Hematopoietic multipotent progenitor cell treated with erythropoietin and hydrocortisone succinate and interleukin-3 and kit ligand, for 6 days (in vitro differentiated cells): ENCODE measurements at places on chromosomes 6 and 20.

DNA sequence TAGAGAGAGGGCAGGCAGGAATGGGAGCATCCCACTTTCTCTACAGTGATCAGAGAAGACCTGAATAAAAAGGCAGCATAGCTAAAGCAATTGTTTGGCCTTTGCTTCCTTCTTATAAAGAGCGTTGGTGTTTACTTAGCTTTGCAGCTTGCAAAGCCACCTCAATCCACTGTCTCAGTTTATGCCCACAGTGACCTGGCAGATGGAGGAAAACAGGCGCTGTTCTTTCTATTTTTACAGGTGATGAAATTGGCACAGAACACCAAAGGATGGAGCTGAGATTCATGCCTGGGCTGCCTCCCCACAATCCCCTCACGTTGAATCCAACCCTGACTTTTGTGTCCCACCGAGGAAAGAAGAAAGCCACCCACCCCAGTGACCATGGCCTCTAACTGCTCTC is 130.5 kb downstream of the TTLL2 start:
- DNase-seq: no peak

DNA sequence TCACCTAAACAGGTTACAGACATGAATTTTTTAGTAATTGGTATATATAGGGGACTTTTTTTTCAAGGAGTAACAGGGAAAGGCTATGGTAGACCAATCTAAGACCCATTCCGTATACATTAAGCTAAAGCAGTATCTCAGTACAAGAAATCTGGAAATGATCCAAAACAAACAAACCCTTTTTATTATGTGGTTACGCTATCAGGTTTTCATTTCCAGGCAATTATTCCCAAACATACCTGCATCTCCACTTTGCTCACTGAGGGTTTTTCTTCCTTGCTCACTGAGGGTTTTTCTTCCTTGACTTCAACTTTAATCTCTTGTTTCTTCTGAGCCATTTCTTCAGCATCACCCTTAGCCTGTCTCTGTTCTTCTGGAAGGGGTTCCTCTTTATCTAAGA is 107.3 kb downstream of the EPB41L2 start:
- no peak for DNase-seq

- no peak for DNase-seq
These were observed 17.2 kb upstream of the KIAA1755 start for GRCh38 chr20:38277691-38278090.

DNA sequence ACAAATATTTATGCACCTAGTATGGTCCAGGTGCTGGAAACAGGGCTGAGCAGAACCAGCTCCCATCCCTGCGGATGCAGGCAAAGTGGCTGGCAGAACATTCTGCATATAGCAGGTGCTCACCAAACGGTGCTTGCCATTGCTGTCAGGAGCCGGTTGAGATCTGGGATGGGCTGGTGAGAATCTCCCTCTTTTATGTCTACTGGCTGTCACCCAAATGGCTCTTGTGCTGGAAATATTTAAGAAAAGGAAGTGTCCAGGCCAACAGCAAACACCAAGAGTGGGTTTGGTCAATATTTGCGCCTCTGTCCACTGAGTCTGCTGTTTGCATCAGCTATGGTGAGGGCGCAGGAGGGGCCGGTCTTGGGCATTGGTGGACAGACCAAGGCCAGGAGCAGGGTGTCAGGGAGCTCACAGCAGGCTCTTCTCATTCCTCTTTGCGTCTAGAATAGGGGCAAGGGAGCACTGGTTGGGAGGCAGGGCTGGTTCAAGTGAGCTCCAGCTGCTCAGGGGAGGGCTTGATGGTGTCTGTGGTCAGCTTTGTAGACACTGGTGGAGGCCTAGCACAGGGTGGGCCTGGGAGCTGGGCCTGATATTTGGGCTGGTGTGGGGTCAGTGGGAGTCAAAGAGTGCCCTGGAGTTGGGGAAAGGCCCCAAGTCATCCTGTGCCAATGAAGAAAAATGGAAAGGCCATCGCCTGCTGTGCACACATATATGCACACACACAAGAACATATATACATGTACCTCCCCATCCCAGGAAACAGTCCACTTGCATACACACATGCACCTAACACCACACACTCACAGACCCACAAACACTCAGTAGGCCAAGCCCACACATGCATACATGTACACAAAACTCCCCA is 1.4 kb upstream of the BPIFB2 start:
- DNase-seq: no peak

DNA sequence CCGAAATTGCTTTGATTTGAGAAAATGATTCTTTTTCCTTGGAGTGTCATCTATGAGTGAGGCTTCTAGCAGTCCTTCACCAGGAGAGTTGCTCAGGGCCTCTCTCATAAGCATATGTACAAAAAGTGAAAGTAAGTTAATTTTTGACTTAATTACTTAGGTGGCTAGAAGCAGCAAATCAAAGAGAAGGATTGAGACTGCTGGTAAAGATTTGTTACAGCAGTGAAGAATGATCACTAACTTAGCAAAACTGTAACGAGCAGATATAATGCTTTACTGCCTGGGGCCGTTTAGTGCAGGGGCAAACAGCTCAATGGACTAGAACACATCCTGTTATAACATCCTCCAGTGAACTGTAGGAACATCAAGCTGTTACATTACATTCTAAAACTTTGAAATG is 167.8 kb upstream of the RIPOR2 start:
- DNase-seq: no peak

DNA sequence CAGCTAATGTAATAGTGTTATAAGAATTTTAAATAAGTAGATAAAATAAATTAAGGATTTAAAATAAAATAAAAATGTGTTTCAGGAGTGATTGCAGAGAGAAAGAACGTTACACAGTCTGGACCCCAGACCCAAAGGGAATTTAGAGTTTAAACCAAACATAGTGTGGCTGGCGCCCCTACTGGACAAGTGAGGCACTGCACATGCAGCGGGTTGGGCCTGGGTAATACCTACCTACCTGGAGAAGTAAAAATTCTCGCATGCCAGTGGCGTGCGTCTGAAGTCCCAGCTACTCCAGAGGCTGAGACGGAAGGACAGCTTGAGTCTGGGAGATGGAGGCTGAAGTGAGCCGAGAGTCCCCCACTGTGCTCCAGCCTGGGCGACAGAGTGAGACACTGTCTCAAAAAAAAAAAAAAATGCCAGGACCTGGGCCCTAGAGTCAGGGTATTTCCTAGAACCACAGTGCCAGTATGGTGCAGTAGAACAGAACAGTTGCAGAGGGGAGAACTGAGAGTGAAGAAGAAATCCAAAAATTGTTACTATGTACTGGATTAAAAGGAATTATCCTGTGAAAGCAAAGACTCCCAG is 71.4 kb upstream of the TCF21 start:
- DNase-seq: peak; percentile 24

GRCh38 chr6:69825904-69826303 is 29.1 kb upstream of the LMBRD1 start:
- no peak for DNase-seq

DNA sequence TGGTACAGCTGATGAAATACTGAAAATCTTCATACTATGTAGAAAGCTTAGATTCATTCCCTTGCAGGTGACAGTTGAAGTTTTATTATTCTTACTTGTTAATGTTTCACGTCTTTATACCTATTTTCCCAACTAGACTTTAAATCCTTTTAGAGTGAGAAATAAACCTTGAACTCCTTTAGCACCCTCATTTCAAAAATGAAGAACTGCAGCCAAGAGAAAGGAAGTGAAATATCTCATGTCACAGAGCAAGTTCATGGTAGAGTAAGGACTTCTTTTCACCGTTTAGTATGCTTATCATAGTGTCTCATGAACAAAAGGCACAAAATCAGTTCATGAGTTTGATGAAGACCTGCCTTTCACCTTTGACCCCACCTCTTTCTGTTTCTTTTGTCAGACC is 38.5 kb downstream of the ORC3 start:
- no peak for DNase-seq
